ENCODE measurements at places on chromosomes 2 and 18.

- DNase-seq: no peak
These were observed 505.4 kb upstream of the DDX18 start for GRCh38 chr2:117308861-117309770.

DNA sequence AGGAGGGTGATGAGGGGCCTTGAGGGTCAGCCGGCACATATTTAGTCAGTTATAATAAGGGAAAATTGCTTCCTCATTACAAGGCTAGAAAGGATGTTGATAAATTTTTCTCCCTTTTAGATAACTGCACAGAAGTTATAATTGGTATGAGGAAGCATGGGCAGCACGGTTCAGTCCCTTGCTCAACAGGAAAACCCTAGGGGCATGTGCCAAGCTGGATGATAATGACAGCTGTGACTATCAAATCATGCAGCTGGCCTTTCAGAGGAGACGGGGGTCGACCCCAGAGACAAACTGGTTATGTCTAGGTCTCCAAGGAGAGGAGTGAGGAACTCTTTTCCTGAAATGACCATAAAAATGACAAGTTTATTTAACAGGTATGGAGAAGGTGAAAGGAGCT is 448.1 kb upstream of the VRK2 start:
- no peak for DNase-seq

GRCh38 chr2:230902180-230902899 is 22.7 kb downstream of the GPR55 start:
- no peak for DNase-seq

GRCh38 chr2:233865838-233866237 is 2.3 kb downstream of the MSL3B start:
- no peak for DNase-seq
